ENCODE measurements at places on chromosomes 3 and 15.

DNA sequence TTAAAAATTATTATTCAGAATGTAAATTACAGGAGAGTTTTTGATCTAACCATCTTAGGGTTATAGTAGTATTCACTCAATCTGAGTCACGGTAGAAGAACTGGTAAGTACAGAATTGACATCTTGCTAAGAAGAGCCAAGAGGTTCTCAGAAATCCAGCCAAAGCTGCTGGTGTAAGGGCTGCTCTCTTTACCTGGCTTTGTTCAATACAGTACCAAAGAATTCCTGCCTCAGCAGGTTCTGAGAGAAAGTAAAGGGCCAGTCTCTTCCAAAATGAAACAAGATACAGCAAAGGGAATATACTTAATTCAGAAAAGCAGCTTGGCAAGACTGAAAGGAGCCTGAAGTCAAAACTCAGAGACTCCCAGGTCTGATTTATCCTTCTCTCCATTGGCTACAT lies 193.1 kb downstream of the TNIK start:
- DNase-seq, result no peak

DNA sequence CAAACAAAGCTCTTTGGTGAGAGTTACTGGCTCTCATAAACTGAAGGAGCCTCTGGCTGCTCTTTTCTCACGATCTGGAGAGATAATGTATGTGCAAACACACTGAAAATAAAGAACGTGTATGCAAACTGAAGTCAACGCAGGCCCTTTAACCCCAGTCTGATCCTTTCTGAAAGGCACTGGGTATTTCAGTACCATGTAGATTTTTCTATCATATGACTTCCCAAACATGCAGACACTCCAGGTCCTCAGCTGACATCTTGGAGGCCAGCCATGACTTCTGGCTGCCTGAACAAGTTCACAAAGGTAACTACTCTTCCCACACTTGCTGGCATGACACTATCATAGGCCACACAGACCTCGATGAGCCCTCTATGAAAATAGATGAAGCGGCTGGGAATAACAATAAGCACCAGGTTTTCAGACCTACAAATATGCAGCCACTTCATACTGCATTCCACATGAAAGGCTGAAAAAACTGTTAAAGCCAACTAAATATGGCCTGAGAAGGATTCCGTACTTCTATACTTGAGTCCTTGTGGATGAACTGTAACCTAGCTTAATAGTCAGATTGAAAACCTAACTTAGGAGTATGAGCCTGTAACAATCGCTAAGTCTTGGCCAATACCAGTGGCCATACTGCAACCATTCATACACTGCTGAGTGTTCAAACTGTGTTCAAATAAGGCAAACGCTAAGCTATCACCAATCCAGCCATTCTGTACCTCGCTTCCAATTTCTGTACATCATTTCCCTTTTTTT lies 121.3 kb downstream of the THRB start:
- DNase-seq, result no peak

DNA sequence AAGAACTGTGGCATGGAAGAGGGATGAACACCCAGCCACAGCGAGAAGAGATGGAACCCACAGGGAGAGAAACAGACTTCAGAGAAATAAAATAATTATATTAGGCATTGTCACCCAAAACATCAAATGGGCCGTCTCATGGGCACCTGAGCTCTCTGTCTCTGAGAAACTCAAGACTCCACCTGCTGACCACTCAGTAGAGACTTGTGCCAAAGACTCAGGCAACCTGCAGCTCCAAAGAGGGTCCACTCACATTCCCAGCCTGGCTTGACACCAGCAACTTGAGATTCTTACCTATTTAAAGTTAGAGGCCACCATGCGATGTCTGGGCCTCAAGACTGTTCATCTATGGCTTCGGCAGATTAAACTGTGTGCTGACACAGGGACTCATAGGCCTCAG lies 12.0 kb downstream of the SEMA5B start:
- no peak for DNase-seq

GRCh38 chr3:183503746-183504145 lies 51.8 kb downstream of the KLHL6 start:
- DNase-seq, result no peak

DNA sequence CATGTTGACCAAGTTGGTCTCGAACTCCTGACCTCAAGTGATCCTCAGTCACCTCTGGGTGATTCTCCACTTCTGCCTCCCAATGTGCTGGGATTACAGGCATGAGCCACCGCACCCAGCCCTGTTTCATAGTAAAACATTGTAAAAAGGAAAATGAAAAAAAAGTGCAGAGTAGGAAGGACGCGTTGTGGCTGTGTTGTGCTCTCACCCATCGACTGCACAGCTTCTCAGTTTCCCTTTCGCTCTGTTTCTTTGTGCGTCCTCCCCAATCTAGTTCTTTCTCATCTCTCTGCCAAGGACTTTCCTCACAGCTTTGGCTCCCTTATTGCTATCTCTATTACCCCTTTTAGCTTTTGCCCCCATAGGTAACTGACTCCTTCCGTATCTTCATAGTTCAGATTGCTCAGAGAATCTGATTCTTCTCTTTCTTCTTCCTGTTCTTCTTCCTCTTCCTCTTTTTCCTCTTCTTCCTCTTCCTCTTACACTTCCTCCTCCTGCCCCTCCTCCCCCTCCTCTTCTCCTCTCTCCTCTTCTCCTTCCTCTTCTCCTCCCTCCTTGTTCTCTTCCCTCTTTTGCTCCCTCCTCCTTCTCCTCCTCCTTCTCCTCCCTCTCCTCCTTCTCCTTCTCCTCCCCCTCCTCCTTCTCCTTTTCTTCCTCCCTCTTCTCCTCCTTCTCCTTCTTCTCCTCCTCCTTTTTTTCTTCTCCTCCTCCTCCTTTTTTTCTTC lies 81.1 kb upstream of the VGLL4 start:
- no peak for DNase-seq

DNA sequence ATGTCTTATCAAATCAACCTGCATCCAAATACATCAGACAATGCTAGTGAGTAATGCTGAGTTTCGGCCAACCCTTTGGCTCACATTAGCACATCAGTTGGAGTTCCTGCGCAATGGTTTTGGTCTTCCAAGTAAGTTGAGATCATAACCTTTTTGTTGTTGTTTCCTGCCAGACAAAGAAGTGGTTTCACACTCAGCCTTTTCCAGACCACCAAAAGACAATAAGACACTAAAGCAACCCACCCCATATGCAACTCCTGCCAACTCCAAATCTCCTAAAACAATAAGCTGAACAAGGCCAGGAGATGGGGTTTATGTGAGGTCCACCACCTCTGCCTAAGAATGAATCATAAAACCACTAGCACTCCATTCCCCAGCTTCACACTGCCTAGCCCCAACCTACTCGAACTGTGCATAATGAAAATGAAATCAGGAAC lies 177.0 kb downstream of the ERC2 start:
- no peak for DNase-seq

DNA sequence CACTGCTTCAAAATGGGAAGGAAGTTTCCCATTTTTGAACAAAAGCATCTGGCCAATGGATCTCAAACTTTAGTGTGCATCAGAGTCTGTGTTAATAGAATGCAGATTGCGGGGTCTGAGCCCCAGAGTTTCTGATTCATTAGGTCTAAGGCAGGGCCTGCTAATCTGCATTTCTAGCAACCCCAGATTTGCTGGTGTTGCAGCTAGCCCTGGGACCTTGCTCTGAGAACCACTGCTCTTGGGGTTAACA lies 30.7 kb upstream of the USP3 start:
- no peak for DNase-seq

DNA sequence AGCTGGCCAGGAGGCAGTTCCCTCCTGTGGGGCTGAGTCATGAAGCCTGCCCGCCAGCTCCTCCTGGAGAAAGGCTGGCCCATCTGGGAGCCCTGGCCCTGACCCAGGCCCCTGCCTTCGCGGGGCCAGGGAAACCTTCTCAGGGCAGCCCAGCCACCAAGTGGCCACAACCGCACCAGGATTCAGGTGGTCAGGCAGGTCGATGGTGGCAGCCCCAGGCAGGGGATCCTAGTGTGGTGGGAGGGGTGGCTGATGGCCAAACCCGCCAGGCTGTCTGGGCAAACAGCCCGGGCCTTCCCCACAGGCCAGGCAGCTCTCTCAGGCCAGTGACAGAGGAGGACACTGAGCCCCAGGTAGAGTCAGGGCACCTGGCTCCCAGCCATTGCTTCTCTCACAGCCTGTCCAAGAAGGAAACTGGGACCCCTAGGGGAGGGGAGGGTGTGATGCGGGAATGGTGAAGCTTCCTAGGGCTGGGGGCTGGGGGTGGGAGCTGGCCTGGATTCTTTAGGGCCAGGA lies 1.2 kb downstream of the TWF2 start:
- no peak for DNase-seq

- no peak for DNase-seq
These were observed 22.3 kb upstream of the GP9 start for GRCh38 chr3:129038121-129038855.

DNA sequence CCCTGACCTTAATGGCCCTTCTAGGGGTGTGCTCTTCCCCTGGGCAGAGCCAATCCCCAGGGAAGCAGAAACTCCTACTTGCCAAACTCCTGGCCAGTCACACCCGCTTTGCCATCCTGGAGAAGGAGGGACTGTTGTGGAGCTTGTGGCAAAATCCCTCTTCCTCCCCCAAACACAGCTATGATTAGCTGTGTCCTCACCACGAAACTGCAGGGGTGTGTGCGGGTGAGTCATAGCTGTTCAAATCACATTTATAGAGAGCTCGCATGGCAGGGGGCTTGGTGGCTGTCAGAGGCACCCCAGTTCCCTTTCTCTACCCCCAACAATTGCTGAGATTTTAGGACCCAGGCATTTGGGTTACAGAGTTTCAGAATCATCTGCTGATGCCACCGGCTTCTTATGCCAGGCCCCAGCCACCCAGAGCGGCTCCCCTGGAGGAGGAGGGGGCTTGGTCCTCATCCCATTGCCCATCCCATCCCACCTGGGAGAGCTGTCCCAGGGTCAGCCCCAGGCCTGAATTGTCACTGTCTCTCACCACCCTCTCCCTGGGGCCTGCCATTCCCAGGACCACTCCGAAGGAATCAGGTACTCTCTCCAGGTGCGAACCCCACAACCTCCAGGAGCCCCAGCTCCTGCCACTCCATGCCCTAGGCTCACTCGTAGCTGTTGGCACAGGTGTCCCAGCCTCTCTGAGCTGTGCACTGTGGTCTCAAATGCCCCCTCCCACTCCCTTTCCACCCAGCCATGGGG lies 28.8 kb upstream of the MAGEF1 start:
- peak; percentile 29 for DNase-seq

DNA sequence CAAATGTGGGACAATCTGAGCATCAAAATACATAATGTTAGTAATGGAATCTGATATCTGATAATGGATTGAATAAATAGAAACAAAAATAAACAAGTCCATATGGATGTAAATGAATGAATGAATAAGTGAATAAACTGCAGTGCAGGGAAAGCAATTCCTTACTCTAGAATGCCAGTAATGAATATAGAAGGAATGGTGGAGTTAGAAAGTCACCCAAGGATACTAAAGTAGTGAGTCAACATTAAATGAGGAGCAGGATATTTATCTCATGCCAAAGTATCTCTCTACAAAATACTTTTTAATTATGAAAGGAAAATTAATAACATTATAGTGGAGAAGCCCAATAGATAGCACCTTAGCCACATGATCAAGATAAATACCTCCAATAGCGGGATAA lies 300.3 kb downstream of the FEZF2 start:
- no peak for DNase-seq

- no peak for DNase-seq
These were observed 116.7 kb downstream of the XXYLT1 start for GRCh38 chr3:195154111-195154791.

DNA sequence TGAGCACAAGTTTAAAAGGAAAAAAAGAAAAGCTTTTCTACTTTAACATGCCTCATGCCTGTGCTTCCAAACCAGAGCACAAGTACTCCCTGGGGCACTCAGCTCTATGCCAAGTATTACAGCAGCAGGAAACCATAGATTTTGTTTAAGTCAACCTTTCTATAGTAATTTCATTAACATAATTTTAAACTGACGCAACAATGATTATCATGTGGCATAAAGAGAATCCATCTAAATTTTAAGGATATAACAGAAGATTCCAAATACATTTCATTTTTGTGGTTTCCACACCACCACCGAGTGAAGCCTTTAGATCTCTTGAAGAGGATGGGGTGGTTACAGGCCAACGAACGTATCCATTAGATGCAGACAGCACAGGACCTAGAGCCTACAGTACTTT lies 112.1 kb downstream of the TNIK start:
- no peak for DNase-seq

GRCh38 chr15:66876731-66877476 lies 174.9 kb downstream of the SMAD6 start:
- no peak for DNase-seq

GRCh38 chr15:45588219-45588875 lies 1.2 kb downstream of the BLOC1S6 start:
- DNase-seq, result no peak

DNA sequence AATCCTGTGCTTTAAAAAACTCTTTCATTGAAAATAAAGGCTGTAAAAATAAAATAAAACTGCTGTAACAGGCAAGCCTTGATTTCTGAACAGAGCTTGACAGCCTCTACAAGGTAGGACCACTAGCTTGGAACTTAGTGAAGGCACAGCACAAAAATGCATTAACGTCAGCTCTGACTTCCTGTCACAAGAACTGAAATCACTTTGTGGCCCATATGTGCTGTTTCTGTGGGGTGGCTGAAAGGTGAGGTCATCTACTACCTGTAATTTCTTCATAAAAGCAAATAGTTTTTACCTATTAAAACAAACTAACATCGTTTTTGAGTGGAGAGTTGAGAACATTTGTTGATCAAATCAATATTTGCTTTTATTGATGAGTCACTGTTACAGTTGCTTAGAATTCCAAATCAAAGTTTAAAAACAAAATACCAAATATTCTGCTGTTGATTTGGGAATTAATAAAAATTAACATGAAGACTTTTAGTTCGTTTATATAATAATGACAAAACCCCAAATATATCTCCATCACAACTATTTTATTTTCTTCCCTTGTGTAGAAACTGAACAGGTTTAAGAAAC lies 1034.1 kb downstream of the MCTP2 start:
- no peak for DNase-seq

- DNase-seq, result no peak
These were observed 433.3 kb downstream of the FOXP1 start for GRCh38 chr3:71149959-71150954.

DNA sequence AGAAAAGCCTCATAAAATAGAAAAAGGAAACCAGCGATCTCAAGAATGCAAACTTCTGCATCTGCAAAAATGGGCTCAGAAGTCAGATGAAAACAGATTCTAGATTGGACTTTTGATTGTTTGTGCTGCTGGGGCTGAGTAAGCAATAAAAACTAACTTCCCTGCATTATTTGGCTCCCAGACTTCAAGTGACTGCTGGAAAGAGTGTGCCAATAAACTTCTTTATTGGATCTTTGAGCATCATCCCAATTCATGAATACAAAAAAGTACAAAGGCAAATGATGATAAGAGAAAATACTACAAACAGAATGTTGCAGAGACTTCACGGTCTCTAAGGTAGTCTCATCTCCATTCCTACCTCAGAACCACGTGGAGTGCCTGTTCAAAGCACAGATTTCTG lies 97.9 kb downstream of the FGF12 start:
- no peak for DNase-seq

- DNase-seq, result no peak
These were observed 31.7 kb upstream of the TTC14 start for GRCh38 chr3:180570238-180570637.

Measured in AG09319 (cell line).